NCI-H1105 treated with DMSO at 0.1 percent for 48 hours (cell line): ENCODE measurements at places on chromosomes 7 and 10.

DNA sequence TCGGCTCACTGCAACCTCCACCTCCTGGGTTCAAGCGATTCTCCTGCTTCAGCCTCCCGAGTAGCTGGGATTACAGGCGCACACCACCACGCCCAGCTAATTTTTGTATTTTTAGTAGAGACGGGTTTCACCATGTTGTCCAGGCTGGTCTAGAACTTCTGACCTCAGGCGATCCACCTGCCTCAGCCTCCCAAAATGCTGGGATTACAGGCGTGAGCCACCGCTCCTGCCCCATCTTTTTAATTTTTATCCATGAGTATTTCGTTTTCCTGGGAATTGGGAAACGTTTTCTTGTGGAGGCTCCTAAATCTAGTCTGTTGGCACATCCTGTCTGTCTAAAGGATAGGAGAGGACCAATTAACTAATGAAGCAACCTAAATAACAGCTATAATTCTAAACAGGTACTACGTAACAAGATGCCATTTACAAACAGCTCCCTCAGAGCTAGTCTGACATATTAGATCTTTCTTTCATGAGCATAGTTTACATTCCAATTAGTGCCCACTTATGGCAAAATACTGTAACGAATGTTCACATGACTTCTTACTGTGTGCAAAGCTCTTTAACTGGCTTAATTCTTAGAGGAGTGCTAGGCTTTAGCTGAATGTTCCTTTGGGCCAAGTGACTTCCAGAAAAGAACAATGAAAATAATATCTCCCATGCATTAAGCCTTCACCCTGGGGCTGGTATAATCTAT is 151.0 kb upstream of the YAE1 start:
- DNase-seq, result peak; percentile 6

GRCh38 chr10:6721480-6721879 is 141.4 kb upstream of the PRKCQ start:
- DNase-seq, result no peak

DNA sequence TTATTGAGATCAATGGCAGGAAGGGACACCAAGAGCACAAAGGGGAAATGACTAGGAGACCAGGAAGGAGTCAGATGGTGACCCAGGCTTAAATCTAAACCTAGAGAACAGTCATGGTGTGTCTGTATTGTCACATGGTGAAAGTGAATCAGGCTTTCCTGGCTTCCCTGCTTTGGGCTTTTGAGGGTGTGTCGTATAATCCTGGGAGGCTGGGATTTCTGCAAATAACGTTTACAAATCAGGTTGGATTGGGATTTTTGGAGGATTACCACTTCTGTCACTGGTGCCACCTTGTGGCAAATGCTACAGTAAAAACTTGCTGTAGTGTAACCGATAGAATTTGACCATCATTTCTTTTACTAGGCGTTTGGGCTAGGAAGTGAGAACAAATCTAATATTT is 502.6 kb downstream of the NRG3 start:
- no peak for DNase-seq

- no peak for DNase-seq
Observed at GRCh38 chr7:102319671-102320070, 33.0 kb downstream of the SH2B2 start.

DNA sequence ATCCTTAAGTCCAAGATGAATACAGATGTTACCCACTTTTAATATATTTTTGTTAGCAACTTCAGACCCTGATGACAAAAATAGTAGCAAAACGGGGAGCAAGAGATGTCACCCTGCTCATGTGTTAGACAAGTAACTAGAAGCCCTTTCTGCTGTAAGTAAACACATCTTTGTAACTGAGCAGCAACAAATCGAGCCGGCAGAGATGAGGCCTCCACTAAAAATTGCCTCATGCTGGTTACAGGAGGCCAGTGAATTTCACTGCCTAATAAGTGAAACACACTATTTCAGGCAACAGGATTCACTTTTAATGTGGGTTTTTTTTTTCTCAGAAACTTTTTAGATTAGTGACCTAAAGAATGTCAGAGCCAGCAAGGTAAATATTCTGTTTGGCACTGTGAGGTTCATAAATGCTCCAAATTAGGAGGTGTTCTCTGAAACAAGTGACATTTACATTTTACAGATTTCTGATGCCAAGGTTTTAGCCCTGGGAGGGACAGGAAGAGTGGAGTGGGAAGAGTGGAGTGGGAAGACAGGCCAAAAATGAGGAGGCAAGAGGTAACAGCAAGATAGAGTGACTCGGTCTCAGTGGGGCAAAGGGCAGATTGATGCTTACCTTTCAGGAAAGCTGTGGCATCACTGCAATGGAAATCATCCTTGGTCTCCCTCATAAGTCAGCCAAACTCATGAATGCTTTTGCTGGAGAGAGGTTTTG is 53.6 kb upstream of the LRRC17 start:
- DNase-seq, result no peak

GRCh38 chr7:85025312-85025756 is 161.5 kb downstream of the SEMA3D start:
- DNase-seq, result peak; percentile 27

GRCh38 chr10:102450124-102450373 is 1.3 kb downstream of the C10orf95 start:
- no peak for DNase-seq

DNA sequence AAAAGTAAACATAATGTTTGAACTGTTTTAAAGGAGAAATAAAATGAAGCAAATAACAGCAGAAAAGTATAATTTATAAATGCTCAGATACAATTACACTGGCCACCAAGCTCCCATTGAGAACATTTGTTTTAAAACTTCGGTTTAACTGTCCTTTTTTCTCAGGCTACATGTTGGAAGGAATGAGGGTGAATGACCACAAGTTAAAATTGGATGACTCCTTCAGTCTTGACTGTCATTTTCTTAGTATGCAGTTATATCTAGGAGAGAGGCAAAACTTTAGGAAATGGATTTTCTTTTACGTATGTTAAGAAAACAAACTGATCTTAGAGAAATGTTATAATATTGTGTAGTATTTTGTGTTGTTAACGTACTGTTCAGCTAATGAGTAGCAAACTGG is 5.0 kb downstream of the TRIM24 start:
- DNase-seq, result no peak

- DNase-seq, result no peak
Observed at GRCh38 chr10:92208736-92209135, 82.1 kb downstream of the CPEB3 start.

GRCh38 chr10:84375011-84375410 is 46.6 kb downstream of the CCSER2 start:
- peak; percentile 42 for DNase-seq

- DNase-seq, result peak; percentile 83
Observed at GRCh38 chr10:22453948-22454591, 108.8 kb downstream of the SPAG6 start.

DNA sequence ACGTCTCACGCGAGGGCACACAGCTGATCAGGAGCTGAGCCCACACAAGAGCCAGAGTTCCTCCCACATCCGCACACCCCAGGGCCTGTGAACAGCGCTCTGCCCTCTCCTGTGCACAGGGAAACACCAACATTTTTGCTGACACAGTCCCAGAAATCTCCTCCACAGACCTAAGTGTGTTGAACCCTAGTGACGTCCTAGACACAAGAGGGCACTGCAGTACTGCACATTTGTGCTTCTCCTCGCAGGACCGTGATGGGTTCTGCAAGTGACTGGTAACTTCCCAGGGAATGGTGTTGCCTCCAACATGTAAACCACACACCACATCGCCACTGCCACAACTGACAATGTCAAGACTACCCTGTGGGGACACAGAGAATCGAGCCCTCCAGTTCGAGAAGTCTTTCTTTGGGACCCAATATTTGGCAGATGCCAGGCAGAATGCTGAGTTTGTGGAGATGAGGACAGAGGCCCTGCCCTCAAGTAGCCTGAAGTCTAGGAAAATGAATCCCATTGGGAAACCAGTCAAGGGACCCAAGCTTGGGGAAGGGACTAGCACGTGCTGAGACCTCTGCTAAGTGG is 170.3 kb downstream of the PAXIP1 start:
- DNase-seq, result no peak

DNA sequence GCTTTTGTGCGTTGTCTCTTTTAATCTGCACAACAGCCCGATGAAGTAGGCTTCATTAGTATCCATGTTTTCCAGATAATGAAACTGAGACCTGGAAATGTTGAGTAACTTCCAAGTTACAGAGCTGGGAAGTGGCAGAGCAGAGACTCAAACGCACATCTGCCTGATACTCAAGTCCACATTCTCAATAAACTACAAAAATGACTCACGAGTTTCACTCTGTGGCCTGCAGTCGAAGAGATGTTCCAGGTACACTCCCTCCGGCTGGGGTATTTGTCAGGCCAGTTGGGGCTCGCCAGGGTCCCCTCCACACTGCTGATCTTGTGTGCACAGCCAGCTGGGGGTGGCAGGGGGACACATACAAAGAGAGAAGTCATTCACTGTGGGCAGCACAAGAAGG is 17.7 kb upstream of the OPALIN start:
- no peak for DNase-seq

- no peak for DNase-seq
Observed at GRCh38 chr10:48554656-48555055, 50.2 kb downstream of the ARHGAP22 start.

DNA sequence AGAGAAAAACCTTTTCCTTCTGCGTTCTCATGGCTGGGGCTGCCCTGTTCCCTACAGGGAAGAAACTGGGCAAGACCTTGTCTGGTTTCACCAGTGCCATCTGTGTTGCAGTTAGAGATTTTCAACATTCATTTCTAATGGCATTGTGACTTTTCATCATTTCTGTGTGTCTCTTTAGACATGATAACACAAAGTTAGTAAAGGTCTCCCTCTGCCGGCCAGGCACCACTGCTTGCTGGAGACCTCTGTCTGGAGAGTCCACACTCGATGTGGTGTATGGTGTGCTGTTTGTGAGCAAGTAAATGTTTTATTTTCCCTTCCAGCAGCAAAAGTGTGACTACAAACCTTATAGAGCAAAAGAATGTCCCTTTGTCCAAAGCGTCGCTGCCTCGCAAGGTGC is 213.5 kb downstream of the PAXIP1 start:
- no peak for DNase-seq

- no peak for DNase-seq
Observed at GRCh38 chr10:13502380-13502779, 26.4 kb downstream of the BEND7 start.

GRCh38 chr10:86072413-86072812 is 294.2 kb downstream of the GRID1 start:
- no peak for DNase-seq

DNA sequence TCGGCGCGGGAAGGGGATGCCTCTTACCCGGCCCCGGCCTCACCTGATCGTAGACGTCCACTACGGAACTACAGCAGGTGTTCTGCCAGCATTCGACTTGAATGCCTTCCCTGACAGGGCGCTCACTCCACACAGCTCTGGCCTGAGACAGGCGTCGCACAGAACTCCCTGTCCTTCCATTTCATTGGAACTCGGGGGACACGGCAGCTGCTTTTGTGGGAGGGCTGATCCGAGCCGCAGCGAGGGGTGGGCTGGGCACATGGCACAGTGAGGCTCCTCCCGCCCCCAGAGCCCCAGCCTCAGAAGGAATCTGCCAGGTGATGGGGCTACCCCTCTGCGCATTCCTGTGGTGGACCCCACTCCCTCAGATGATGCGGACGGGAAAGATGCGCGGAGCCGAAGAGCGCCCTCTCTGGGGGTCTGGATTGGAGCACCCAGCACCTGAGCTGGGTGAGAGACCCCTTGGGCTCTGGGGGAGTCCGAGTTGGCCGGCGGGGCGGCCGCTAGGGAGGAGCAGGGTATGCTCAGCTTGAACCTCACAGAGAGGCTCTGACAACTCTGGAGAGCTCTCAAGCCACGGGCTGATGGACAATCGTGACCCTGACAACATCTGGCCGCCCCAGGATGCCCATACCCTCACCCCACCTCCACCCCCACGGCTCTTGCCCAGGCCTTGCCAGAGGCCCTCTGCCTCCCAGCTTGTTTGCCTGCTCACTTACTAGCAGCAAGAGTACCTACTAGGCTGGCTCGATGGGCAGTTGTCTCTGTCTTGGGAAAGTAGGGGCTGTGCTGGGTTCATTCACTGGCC is 36.6 kb downstream of the RASGEF1A start:
- no peak for DNase-seq

DNA sequence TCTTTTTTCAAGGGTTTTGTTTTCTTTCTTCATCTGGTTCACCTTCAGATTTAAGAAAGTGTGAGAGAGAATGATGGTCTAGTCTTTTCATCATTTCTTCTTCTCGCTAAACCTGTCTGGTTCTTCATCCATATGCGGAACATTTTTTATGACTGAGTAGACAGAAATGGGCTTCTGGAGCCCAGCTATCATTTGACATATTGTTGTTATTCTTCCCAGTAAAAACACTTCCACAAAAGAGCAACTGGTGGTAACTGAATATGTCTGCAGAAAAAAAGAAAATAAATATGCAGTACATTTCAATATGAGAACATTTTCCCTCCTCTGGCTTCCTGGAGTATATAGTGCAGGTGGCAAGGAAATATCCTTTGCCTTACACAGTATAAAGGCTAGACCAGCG is 209.5 kb downstream of the JCAD start:
- no peak for DNase-seq

DNA sequence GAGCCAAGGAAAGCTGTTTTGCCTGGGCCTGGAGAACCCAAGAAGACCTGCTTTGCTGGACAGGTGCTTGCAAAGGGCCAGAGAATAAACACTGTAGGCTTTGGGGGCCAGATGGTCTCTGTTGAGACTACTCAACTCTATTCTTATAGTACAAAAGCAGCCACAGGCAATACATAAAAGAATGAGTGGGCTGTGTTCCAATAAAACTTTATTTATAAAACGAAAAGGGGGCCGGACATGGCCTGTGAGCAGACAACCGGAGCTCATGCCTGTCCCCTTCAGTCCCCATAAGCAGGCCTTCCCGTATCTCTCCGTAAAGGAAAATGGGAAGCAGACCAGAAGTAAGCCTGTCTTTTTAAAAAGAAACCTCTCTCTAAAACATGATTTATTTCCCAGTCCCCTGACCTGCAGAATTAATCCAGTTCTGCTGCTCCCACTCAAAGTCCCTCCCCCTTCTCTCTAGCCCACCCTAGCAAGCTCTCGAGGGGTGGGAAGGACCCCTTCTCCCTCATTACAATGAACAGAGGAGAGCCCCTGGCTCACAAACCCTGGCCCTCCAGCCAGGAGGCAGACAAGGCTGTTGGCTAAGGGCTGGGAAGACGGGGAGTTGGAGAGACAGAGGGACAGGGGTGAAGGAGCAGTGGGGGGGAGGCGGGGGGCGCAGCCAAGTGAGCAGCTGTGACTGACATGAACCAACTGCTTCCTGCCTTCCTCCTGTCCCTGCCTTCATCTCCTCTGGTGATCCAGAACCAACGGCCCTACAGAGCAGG is 177.8 kb downstream of the NEURL1 start:
- no peak for DNase-seq

DNA sequence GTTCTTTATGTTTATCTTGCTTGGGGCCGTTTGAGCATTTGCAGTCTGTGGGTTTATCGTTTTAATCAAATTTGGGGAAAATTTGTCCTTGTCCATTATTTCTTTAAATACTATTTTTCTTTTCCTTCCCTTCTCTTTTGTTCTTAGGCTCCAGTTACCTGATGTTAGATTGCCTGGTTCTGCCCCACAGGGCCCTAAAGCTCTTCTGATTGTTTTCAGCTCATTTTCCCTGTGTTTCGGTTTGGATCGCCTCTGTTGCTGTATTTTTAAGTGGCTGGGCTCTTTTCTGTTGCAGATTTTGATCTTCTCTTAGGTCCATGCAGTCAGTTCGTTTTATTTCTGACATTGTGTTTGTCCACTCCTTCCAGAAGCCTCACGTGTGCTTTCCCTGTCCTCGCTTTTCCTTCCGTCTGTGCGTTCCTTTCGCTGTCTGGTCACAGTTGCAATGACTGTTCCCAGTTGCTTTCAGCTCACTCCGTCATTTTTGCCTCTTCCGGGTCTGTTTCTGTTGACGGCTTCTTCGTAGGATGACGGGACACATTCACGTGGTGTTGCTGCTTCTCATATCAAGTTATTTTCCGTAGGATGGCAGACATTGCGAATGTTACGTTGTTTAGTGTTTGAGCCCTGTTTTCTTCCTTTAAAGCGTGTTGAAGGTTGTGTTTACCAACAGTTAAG is 111.4 kb downstream of the INPP5A start:
- DNase-seq, result no peak
